ENCODE measurements at places on chromosomes 11 and 22. TPM values are rescaled to one million over a fixed set of nuclear protein-coding genes. Genes with fewer than 3 reads are reported as not detected.

Gene RASL10A
- 0.80 TPM for total RNA-seq

Gene FGF3
- not detected for total RNA-seq

Gene FJX1
- total RNA-seq = 0.17 TPM

Gene OR51B4
- total RNA-seq = not detected

DNA sequence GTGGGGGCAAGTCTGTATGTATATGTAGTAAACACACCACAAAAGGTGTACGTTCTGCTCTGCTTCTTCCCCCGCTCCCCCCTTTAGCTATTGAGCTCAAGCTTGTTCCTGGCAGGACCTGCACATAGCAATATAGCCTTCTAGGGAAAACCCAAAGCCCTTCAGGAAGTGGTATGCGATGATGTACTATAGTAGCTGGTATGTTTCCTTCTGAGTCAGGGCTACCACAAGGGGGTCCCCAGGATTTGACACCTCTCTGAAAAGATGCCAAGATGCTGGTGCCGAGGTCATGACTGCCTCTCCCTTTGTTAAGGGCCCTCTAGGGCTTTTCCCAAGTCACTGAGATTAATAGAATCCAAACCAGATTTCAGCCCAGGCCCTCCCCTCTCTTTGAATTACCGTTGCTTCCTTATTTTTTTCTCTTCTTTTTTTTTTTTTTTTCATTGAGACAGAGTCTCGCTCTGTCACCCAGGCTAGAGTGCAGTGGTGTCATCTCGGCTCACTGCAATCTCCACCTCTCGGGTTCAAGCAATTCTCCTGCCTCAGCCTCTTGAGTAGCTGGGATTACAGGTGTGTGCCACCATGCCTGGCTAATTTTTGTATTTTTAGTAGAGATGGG, 268.4 kb downstream of the ETS1 start:
- DNase-seq = peak; percentile 59

- DNase-seq = no peak
Measured at GRCh38 chr22:44743247-44743646, 9.1 kb upstream of the ARHGAP8 start.

GRCh38 chr11:122697636-122698167, 42.2 kb downstream of the UBASH3B start:
- DNase-seq = no peak

- no peak for DNase-seq
Measured at GRCh38 chr11:7423946-7424345, 61.4 kb upstream of the OLFML1 start.

GRCh38 chr11:113531575-113532451, 56.6 kb upstream of the DRD2 start:
- no peak for DNase-seq

DNA sequence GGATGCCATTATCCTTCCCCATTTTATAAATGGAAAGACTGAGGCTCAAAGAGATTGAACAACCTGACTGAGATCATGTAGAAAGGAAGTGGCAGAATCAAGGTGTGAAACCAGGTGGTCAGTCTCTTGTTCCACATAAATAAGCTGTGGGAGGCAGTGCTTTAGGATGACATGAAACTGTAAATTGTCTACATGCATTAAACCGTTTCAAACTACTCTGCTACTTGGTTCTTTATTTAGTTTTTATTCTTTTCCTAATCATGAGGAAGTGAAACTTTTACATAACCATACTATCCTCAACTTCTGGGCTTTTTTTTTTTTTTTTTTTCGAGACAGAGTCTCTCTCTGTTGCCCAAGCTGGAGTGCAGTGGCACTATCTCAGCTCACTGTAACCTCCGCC, 34.9 kb downstream of the CADM1 start:
- DNase-seq = no peak

DNA sequence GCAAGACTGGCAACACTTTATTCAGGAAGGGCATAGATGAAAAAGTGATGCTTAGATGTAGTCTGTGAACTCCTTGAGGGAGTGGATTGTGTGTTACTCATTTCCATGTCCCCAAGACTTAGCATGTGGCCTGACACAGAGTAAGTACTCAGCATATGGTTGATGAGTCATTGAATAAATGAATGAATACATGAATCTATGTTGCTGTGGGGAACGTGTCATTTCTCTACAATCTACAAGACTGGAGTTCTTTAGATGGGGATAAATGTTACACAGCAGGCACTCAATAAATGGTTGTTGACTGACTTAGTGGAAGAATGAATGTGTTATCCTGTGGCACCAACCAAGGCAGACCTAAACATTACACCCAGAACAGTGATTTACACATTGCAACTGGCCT, 17.9 kb downstream of the BPIFC start:
- no peak for DNase-seq

GRCh38 chr11:94597896-94598295, 30.7 kb downstream of the PIWIL4 start:
- DNase-seq = no peak

- DNase-seq = peak; percentile 66
Measured at GRCh38 chr11:116499396-116500003, 273.3 kb downstream of the BUD13 start.

- no peak for DNase-seq
Measured at GRCh38 chr11:111623527-111624030, 21.3 kb downstream of the SIK2 start.

DNA sequence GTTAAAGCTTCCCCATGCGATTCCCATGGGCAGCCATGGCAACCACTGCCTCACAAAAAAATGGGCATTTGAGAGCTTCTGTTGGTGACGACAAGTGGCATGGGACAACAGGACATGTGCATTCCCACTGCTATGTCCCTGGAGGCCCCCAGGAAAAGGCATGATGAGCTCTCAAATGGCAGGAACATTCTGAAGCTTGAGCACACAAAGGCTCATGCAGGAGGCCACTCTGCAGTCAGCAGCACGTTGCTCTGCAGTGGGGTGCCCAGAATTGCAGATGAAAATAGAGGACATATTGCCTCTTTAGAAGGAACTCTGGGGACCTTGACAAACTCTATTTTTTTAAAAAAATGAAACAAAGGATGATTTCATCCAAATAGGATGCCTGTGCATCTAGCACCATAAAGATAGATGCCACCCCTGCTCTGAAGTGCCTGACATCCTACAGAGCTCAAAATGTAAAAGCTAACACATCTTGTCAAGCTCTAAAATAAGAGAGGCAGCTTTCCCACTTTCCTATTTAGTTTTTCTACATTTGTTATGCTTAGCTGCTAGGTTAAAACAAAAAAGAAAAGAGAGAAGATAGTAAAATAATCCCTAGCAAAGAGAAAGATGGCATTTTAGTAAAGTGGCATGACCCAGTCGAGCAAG, 277.6 kb upstream of the ZC3H12C start:
- DNase-seq = no peak

DNA sequence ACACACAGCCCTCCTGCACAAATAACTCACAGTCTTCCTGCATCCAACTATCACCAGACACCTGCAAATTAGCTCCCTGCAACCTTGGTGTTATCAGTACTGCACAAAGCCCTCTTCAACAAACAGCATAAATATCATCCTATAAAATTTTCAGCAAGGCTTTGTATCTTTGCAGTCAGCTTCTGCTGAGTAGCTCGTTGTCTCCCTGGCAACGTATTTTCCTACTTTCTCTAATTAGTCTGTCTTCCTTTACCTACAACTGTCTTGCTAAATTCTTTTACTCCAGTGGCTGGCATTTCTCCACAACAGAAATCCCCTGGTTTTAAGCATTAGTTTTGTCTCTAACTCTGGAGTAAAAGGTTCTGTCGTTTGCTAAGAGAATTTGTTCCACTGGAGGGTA, 3.9 kb downstream of the OR8D4 start:
- no peak for DNase-seq

GRCh38 chr22:42642806-42643633, 2.6 kb upstream of the ATP5MGL start:
- DNase-seq = no peak

DNA sequence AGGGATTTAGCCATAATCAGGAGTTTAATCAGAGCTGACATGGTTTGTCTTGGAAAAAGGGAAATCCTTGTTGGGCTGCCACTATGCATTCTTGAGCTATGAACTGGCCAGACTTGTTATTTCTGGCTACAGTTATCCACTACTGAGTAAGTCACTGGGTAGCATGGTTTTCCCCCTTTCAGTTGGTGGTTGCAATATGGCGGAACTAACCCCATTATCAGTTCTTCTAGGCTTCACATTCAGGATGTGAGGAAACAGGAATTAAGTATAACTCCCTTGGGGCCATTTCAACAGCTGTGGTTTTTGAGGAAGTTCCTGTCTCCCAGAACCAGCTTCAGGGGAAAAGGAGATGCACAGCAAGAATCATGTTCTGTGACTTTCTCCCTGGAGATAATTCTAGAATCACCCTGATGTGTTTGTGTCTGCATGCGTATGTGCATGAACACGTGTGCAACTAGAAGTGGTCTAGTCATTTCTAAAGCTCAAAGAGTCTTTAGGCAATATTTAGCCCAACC, 103.0 kb upstream of the CD44 start:
- DNase-seq = no peak

- peak; percentile 72 for DNase-seq
Measured at GRCh38 chr22:35430897-35431322, 31.0 kb downstream of the MCM5 start.

- no peak for DNase-seq
Measured at GRCh38 chr22:49406879-49407587, 420.6 kb downstream of the BRD1 start.

DNA sequence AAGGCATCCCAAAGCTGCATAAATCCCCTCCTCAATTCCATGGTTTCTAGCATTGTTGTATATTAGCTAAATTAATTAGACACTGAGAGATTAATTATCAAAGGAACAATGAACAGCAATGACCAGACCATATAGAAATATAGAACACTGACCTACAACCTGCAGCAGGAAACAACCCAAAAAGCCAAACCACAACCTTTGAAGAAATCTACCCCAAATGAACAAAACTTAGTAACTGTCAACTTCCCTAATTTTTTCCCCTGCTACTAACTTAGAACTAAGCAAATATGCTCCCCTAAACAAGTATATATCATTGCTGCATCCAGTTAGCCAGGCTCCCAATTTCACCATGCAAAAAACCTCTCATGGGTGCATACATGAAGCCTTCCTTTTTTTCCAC, 268.0 kb upstream of the ANO3 start:
- no peak for DNase-seq

DNA sequence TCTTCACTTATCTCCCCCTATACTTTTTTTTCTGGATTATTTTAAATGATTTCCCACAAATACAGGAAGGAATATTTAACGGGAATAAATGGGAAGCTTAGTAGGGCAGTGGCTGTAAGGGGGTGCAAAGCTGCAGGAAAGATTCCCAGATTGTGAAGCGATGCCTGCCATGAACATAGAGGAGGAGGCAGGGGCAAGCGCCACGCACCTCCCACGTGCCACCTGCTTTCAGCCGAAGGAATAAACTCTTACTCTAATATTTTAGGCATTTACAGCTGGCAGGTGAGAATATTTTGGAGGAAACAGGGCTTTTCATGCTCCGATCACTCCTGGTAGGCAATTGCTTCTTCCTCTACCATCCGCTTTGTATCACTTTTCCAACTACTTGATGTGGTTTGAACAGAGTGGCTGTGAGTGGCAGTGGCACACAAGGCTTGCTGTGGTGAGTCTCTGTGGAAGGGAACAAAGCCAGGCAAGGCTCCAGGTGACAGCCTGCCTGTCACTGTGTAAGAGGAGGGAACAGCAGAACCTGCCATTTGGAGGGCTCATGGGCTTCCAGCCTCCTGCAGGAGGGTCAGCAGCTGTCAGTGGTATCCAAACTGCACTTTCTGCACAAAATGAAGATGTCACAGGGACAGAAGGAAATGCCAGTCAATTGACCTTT, 54.5 kb upstream of the PLET1 start:
- no peak for DNase-seq

DNA sequence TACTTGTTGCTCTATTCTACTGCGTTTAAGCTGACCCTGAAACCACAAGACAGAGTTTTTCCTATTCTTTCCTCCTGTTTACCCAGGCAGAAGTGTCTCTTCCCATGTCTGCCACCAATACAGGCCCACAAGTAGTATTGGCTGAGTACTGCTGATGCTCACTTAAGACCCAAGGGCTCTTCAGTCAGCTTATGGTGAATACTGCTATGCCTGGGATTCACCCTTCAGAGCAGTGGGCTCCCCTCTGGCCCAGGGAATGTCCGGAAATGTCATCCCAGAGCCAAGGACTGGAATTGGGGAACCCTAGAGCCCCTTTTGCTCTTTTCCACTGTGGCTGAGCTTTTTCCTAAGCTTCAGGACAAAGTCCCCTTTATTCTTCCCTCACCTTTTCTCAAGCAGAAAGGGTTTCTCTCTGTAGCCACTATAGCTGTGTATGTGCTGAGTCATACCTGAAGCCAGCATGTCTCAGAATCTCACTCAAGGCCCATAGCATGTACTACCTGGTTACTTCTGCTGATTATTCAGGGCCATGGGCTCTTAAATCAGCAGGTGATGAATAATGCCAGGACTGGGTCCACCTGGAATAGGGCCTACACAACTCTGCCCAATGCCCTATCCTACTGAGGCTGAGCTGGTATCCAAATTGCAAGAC, 745.8 kb upstream of the ANO5 start:
- DNase-seq = no peak

DNA sequence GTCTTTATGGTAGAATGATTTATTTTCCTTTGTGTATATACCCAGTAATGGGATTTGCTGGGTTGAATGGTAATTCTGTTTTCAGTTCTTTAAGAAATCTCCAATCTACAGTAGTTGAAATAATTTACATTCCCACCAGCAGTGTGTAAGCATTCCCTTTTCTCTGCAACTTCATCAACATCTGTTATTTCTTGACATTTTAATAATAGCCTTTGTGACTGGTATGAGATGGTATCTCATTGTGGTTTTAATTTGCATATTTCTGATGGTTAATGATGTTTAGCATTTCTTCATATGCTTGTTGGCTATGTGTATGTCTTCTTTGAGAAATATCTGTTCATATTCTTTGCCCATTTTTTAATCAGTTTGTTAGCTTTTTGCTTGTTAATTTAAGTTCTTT, 901.2 kb downstream of the METTL15 start:
- no peak for DNase-seq

DNA sequence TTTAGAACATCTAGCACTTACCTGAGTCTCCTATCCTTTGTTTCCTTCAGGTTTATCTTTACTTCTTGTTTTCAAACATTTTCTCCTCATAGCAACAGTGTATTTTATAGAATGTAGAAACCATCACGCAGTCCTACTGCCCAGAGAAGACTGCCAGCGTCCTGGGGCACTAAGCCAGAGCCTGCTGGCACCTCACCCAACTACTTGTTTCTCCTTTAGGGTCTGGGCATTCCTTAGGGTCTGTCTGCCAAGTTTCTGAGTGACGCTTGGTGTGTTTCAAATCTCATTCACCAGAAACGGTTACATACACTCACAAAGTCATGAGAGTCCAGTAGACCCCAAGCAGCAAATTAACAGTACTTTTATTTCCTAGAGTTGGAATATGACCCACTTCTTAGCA, 49.6 kb upstream of the SLC25A1 start:
- no peak for DNase-seq

GRCh38 chr11:133619397-133619796, 87.1 kb upstream of the OPCML start:
- no peak for DNase-seq

All from activated naive CD8-positive, alpha-beta T cell treated with anti-CD3 and anti-CD28 coated beads, Interleukin-2, amount 10 ng/mL, durations not matched to agents 7 days and 5 days (primary cell).